ENCODE measurements at places on chromosomes 12 and 14.
A peak's percentile ranks its signal among the peaks of the same experiment; 100 is the strongest.

DNA sequence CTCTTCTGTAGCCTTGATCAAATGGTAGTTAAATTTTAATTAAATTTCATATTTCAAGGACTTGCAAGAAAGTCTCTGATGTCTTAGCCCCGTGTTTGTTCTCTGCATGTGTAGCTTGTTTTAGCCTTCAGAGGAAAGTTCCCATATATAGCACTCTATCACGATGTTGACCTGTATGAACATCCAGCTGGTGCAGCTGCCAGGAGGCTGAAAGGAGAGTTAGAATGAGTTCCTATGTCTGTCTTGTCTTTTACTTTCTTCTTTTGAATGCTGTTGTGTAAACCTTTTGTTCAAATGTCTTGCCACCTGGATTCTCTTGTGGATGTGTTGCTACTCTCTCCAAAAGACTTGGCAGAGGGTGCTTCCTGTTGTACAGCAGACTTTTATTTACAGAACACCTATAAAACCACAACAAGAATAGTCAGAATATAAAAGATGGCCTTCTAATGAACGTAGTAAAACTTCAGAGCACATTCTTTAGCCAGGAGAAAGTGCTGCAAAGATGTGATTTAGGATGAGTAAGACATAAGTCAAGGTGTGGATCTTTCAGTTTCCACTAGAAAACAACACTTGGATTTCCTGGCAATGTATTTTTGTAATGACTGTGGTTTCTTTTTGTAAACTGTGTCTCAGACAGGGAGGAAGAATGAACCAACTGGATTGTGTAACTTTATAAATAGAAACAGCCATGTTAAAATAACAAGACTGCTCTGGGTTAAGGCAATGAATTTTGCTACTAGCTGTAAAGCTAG lies 17.2 kb downstream of the NAV3 start:
- DNase-seq: no peak

GRCh38 chr12:1443421-1444141 lies 150.8 kb downstream of the FBXL14 start:
- no peak for DNase-seq

DNA sequence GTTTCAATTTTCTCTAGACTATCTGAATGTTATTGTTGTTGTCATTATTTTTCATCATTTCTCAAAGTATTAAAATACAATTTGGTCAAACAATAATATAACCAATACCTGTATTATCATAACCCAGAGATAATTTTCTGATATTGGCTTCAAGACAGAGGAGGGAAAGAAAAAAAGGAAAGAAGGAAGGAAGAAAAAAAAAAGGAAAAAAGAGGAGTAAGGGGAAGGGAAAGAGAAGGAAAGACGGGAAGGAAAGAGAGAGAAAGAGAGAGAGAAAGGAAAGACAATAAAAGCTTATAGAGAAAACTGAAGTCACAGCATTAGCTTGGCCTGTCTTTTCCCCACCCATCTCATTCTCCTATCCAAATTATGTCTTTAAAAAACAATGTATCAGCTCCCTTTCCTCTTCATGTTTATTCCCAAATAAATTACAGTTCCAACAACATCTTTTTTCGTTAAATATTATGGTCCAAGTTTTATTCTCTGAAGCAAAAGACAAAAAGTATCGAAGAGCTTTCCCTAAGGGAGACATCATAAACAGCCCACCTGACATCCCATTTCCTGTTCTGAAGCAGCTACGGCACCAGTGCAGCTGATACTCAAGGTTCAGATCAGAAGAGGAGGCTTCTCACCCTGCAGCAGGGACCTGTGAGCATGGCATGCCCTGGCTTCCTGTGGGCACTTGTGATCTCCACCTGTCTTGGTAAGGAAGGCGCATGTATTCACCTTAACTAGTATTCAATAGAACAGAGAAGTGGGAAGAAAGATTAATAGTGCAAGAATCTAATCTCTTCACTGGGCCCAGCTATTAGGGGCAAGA lies 308.3 kb downstream of the DAD1 start:
- no peak for DNase-seq

DNA sequence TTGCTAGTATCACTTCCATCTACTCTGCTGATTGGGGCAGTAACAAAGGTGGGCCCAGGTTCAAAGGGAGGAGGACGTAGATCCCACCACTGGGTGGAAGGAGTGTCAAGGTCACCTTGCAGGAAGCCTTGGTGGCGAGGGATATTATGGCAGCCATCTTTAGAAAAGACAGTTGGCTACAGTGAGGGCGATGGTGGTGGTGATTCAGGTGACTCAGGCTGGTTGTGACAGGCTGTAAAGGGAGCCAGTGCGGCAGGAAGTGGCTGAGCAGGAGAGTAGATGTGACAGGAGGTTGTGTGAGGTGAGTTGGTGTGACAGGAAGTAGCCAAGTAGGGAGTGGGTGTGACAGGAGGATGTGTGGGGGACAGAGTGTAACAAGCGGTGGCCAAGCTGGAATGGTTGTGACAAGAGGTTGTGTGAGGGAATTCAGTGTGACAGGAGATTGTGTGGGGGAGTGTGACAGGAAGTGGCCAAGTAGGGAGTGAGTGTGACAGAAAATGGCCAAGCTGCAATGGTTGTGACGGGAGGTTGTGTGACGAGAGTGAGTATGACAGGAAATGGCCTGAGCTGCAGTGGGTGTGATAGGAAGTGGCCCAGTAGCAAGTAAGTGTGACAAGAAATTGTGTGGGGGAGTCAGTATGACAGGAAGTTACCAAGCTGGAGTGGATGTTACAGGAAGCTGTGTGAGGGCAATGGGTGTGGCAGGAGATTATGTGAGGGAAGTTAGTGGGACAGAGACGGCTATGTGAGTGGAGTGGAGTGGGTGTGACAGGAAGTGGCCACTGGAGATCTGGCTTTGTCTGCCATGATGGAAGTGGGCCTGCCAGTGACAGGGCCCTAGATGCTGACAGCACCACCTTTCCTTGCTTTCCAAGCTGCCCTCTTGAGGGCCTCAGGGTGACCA lies 136.5 kb upstream of the MYL2 start:
- no peak for DNase-seq

GRCh38 chr14:30020271-30020670 lies 92.6 kb upstream of the PRKD1 start:
- peak; percentile 54 for DNase-seq

- no peak for DNase-seq
These were observed 218.1 kb downstream of the C12orf75 start for GRCh38 chr12:105548626-105549025.

GRCh38 chr14:101313268-101313667 lies 248.0 kb upstream of the DIO3 start:
- no peak for DNase-seq

- DNase-seq: no peak
These were observed 29.2 kb downstream of the CLEC2D start for GRCh38 chr12:9698681-9699080.

Measured in NCI-H1092 treated with DMSO at 0.1 percent for 48 hours (cell line).